ENCODE measurements at places on chromosomes 2 and 18.
A peak's percentile ranks its signal among the peaks of the same experiment; 100 is the strongest.

DNA sequence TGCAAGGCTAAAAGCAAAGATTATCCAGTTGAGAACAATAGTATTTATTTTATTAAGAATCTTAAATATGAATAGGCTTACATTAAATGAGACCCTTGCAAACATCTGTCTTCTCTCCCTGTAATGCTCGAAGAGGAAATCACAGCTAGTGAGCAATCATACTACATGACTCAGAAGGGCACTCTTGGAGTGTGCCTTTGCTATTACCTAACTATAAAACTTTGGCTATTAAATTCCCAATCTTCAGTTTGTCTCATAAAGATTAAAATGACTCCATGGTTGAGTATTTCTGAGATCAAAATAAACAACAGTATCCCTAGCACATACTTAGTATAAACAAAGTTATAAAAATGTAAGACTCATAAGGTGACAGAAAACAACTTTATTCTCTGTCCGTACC lies 296.9 kb downstream of the KCNJ3 start:
- no peak for DNase-seq

DNA sequence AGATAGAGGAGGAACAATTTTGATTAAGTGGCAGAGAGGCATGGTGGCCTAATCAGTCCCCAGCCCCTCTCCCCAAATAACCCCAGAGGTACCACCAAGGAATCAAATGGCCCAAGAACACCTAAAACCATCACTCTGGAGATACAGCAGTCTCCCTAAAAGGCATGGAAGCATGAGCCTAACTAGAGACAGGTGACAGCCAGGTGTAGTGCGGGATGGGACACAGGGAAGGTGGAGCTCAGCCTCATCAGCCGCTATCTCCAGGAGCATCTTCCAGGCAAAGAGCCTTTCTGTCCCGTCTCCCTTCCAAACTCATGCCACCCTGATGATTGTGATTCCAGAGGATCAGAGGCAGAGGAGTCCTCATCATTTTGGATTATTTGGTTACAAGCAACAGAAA lies 144.7 kb downstream of the COPS8 start:
- no peak for DNase-seq

DNA sequence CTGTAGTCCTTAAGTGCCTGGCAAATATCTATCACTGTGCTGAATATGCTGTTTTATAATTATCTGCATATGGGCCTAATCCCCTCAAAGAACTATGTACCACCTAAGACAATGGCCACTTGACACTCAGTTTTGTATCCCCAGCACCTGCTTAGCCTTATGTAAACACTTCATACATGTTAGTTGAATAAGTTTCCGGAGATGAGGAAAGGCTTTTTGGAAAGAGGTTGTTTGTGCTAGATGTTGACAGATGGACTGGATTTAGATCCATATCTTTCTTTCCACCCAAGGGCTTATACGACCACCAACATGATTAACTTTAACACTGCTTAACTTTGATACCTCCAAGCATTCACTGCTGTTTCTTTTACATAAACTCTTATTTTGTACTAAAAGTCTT lies 63.3 kb downstream of the FAM228A start:
- peak; percentile 39 for DNase-seq

DNA sequence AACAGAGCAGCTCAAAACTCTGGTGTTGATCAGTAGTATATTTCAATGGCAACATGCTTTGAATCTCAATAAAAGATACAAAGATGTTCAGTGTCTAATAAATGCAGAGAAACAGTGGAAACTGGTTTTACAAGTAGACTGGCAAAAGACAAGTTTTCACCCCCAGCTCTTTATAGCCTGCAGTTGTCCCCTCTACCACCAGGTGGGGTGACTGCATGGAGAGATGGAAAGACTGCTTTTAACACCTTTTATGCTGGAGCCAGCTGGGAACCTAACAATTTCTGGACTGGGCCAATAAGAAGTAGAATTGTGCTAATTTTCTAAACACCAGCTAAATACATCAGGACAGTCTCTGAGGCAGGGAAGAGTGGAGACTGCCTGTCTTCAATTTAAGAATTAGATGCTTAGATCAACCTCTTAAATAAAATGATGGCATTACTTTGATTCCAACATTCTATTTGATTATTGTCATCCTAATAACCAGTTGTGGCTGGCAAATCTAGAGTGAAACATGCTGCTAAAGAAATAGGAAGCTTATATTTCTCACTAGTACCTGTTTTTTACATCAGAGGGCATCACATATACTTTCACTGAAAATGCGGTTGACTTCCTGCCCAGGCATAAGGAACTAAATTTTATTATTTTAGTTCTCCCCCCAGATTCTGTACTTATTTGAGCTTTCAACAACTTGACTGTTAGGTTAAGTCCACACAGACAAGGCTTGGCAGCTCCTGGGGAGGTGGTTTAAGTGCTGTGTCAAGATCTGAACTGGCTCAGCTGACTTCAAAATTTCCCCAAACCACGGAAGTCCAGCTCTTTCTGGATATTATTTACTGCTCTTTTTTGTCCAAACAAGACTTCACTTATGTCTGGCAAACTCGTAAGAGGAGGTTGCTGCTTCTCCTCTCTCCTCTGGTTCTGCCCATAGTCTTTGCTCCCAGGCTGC lies 140.5 kb downstream of the TPGS2 start:
- no peak for DNase-seq

GRCh38 chr2:20590704-20591515 lies 60.0 kb downstream of the HS1BP3 start:
- no peak for DNase-seq

DNA sequence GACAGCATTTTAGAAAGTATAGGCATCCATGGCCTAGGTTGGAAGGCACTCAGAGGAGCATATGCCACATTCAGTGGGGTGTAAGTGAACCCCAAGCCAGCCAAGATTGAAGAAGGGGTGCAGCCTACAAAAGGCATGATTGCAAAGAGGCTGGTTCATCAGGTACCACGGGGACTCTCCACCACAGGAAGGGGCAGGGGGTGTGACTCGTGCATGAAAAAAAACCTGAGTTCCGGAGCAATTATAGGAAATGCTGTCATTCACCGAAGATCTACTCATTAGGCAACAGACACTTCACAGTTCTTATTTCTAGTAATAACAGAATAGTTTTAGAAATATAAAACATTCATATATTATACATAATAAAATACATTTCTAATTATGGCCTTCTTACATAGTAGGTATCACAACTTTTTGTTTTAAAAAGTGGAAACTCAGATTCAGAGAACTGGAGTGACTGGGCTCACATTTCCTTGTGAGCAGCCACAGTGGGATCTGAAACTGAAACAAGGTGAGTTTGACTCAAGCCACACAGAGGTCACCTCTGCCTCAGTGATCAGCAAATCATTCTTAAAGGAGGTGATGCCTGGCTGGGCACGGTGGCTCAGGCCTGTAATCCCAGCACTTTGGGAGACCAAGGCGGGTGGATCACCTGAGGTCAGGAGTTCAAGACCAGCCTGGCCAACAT lies 188.4 kb upstream of the GYPC start:
- DNase-seq, result no peak

DNA sequence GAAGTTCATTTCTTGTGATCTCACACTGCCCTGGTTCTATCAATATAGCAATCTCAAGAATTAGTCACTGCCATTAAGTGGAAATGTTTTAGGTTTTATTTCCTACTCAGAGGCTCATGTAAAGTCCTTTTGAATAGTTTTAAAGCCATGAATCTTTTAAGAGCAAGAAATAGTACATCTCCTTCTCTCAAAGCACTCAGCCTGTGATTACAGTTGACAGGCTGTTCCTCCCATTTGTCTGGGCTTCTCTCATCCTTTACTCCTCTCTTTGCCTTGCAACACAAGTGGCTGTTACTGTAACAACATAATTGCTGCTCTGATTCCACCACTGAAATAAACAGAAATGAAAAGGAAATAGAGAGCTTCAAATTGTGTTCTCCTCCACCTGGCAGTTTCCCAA lies 18.4 kb downstream of the GRP start:
- DNase-seq, result peak; percentile 20

- DNase-seq, result no peak
These were observed 74.1 kb downstream of the DGKD start for GRCh38 chr2:233428438-233428837.

DNA sequence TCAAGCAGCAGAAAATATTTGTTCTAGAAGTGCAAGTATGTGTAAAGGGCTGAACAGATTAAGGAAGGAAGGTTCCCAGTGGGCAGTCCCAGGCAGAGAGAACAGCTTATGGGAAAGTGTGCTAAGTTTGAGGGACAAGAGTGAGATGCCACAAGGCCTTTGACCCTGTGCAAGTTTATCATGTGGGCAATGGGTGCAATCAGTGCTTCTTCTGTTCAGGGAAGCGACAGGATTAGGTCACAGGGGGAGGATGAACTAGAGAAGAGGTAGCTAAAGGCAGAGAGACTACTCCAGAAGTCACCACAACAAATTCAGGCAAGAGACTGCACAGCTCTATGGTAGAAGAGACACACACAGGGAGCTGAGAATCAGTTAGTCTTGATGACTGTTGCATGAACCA lies 44.3 kb downstream of the LPIN2 start:
- DNase-seq, result no peak

GRCh38 chr2:201128933-201129505 lies 13.1 kb downstream of the CFLAR start:
- no peak for DNase-seq

DNA sequence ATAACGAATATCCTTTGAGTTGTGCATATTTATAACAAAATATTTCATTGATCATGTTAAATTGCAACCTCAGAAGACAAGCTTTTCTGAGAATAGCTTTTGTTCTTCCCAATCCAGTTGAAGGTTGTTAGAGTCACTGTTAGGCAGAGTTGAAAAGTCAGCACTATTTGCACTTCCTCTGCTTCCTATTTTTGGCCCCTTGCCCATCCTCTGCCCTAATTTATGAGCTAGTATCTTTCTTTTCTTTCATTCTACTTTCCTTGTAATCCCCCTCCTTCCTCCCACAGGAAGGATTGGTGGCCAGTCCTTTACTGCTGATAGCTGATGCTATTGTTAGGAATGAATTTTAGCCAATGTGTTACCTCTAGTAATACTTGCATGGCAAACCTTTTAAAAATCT lies 4.9 kb downstream of the RALB start:
- no peak for DNase-seq

DNA sequence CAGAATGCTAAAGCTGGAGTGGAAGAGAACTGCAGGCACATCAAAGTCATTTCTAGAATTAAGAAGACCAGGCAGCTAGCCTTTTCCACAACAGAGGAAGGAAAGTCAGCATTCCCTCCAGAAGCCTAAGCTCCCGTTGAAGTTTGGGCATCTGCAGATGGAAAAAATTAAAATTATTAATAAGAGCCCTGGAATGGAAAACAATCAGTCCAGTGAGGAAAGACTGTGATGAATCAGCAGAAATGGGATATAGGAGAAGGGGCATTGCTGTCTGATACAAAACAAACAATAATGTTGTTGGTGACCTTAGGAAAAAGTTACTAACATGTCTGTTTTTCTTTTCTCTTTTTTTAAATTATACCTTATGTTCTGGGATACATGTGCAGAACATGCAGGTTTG lies 450.7 kb upstream of the SLC14A2 start:
- no peak for DNase-seq

- DNase-seq, result no peak
These were observed 24.8 kb upstream of the EFEMP1 start for GRCh38 chr2:55948176-55948923.

GRCh38 chr2:57542081-57542480 lies 504.5 kb upstream of the VRK2 start:
- DNase-seq, result no peak

GRCh38 chr18:59996370-59996966 lies 96.7 kb downstream of the PMAIP1 start:
- no peak for DNase-seq
